ENCODE measurements at places on chromosomes 3 and 15. TPM values are rescaled to one million over a fixed set of nuclear protein-coding genes. Genes with fewer than 3 reads are reported as not detected.

The GRM2 gene
- total RNA-seq = 0.25 TPM

The SLC15A2 gene
- total RNA-seq = 0.18 TPM

The TNFSF10 gene
- total RNA-seq = 5.0 TPM

The CYP1A1 gene
- total RNA-seq = not detected

The TGM5 gene
- total RNA-seq = not detected

The GPR176 gene
- 49.7 TPM for total RNA-seq

The SCAMP5 gene
- 2.2 TPM for total RNA-seq

The NEK4 gene
- 28.2 TPM for total RNA-seq

The ATP13A4 gene
- total RNA-seq = not detected

Data from fibroblast of the aortic adventitia (primary cell).